ENCODE measurements at places on chromosomes 1 and 21.

GRCh38 chr1:172717722-172718465, 59.0 kb downstream of the FASLG start:
- DNase-seq = no peak

GRCh38 chr1:18721041-18721440, 90.4 kb downstream of the PAX7 start:
- no peak for DNase-seq

DNA sequence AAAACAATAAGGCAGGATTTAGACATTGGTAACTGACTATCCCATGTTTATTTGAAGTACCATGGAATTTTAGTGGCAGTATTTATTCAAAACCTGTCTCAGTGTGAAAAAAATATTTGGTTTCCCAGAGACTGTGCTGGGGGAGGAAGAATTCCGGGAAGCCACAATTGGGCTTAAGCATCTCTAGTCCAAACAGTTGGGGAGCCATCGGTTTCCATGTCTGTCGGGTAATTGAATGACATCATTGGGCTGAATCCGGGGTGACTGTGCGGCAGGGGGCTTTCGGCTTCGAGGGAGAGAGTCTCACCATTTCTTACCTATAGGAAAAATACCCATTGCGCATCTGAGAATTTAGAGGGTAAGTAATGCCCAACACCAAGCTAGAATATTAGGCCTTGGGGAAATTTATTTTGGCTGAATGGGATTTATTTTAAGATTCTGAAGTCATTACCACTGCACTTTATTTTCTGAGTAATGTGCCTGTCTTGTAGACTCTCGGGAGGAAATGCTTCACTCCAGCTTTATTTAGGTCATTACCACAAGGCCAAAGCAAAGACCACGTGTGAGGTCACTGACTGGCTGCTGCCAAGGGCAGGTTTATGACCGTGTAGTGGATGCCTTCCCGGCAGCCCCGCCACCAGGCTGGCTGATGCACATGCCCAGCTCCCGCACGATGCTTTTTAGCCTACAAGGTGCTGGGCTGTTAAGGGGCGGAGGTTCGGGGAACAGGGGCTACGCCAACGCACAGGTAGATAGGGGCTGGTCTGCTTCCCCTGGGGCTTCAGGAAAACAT, 23.1 kb upstream of the UMODL1 start:
- no peak for DNase-seq

GRCh38 chr1:183957216-183957830, 80.2 kb downstream of the COLGALT2 start:
- no peak for DNase-seq

GRCh38 chr1:25148673-25149300, 83.5 kb downstream of the SYF2 start:
- peak; percentile 50 for DNase-seq

DNA sequence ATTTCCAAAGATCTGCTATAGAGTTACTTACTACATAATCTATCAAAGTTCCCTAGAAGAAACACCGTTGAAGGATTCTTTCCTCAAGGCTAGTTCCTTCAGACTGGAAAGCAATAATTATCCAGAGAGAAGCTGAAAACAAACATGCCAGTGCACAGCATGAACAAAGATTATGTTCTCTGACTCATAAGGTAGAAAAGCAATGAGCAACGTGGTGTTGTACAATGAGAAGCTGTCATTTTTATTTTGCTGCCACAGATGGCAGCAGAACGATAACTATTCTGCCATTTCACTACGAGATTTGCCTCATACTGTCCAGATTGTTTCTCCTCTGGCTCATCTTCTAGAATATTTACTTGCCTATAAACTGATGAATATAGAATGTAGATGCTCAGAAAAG, 10.7 kb downstream of the EXTL2 start:
- DNase-seq = no peak

GRCh38 chr21:17391811-17392340, 121.0 kb upstream of the CXADR start:
- DNase-seq = no peak

DNA sequence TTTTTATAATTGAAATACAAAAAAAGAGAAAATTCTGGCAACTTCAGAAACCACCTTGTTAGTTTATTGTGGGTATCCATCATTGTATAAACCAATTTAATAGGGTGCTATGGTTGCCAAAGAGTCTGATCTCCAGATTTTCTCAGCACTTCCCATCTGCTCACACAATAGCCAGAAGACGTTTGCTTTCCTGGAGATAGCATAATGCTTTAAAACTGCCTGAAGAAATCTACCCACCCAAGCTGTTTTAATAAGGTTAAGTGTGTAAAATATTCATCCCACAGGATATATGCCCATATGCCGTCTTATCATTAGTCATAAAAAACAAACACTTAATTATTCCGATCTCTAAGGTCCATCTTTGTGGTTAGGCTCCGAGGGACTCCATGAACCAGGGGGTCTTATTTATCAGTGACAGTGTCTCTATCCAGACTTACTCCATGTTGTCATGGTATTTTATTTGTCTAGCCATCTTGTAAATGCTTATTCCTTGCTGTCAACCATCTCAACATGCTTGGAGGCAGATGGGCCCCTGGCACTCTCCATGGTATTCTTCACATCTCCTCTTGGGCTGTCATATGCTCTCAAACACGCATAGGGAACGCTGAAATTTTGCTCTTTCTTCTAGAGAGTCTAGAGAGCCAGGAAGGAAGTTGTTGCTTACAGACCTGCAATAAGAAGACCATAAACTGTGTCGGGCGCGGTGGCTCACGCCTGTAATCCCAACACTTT, 58.5 kb downstream of the MAP10 start:
- peak; percentile 64 for DNase-seq

GRCh38 chr1:168408884-168409283, 128.2 kb downstream of the TBX19 start:
- peak; percentile 57 for DNase-seq

- no peak for DNase-seq
These were observed 10.0 kb downstream of the STMN1 start for GRCh38 chr1:25896266-25896665.

DNA sequence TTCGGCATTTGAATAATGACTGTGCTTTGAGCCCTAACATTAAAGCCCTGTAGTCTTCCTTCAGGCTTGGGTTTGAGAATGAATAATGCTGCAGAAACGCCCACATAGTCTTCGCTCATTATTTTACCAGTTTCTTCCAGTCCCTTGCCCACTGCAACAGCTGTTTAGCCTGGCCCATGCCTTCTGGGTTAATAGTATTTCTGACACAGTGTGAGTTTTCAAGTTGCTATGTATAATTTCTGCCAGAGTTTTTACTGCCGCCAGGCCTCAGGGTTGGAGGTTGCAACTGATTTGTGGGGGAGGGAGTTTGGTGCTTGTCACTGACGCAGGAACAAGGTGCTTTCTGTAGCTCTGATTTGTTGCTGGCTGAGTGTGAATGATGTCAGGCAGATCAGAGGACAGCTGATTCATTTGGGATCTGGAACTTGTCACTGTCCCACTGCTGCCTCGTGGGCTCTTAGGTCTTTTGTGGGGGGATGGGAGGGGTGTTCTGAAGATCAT, 109.8 kb downstream of the MAST2 start:
- no peak for DNase-seq

- no peak for DNase-seq
These were observed 10.1 kb downstream of the DNAJC11 start for GRCh38 chr1:6691507-6691906.

- DNase-seq = no peak
These were observed 16.1 kb upstream of the KCNE1 start for GRCh38 chr21:34528131-34528561.

DNA sequence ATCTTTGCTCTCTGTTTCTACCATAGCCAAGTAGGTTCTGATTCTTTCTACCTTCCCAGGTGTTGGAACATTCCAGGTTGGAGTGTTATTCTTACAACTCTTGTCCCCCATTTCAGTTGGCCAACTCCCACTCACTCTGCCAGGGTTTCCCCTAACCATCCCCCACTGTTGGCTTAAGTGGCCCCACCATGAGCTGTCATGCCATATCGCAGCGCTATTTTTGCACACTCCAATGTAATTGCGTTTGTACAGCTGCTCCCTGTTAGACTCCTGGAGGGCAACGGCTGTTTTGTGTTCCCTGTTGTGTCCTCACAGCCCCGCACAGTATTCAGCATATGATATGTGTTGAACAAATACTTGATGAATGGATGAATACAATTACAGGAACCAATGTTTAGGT, 117.7 kb upstream of the ETS2 start:
- no peak for DNase-seq

GRCh38 chr1:11362547-11363021, 89.6 kb downstream of the UBIAD1 start:
- no peak for DNase-seq

DNA sequence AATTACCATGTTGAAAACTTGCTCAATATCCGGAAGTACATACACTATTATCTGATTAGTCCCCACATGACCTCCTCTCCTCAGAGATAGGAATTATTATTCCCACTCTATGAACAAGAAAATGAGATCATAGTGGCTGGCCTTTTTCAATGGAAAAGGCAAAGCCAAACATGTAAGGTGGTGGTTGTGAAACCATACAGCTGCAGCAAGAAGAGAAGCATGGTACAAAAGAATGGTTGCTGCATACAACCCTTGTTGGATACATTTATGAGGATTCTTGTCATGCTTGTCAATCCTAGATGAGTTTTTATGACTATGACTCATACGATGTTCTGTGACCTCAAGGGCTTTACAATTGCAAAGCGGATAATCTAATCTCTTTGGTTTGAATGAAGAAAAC, 514.7 kb downstream of the PLPP3 start:
- DNase-seq = no peak

- no peak for DNase-seq
These were observed 612.4 kb downstream of the LTN1 start for GRCh38 chr21:28380241-28380640.

GRCh38 chr1:13549021-13549420, 34.6 kb upstream of the PDPN start:
- DNase-seq = no peak

- DNase-seq = no peak
These were observed 189.4 kb downstream of the PBX1 start for GRCh38 chr1:164748253-164748899.

- DNase-seq = no peak
These were observed 54.2 kb upstream of the EPS8L3 start for GRCh38 chr1:109817881-109818270.

DNA sequence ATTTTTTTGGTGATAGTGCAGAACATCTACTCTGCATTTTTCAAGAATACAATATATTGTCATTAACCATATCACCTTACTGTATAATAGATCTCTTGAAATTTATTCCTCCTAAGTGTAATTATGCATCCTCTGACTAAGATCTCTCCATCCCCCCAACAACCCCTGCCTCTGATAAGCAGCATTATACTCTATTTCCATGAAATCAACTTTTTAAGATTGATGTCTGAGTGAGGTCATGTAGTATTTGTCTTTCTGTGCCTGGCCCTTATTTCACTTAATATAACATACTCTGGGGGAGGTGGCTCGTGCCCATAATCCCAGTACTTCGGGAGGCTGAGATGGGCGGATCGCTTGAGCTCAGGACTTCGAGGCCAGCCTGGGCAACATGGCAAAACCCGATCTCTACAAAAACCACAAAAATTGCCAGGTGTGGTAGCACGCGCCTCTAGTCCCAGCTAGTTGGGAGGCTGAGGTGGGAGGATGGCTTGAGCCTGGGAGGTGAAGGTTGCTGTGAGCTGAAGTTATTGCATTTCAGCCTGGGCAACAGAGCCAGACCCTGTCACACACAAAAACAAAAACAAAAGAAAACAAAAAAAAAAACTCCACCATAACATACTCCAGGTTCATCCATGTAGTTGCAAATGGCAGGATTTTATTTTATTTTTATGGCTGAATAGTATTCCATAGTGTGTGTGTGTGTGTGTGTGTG, 5.7 kb downstream of the ACOT11 start:
- DNase-seq = no peak

DNA sequence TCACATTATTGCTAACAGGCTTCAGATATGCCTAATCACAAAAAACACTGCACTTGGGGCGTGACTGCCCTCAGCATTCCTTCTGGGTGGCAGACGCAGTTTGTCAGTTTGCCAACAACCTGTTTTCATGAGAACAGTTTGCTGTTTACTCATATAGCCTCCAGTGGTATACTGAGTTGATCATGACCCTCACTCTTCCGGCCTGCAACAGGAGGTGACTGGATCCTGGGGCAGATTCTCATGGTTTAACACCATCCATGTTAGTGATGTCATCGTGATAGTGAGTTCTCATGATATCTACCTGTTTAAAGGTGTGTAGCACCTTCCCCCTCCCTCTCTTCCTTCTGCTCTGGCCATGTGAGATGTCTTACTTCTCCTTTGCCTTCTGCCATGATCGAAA, 555.2 kb downstream of the PLPP3 start:
- no peak for DNase-seq

DNA sequence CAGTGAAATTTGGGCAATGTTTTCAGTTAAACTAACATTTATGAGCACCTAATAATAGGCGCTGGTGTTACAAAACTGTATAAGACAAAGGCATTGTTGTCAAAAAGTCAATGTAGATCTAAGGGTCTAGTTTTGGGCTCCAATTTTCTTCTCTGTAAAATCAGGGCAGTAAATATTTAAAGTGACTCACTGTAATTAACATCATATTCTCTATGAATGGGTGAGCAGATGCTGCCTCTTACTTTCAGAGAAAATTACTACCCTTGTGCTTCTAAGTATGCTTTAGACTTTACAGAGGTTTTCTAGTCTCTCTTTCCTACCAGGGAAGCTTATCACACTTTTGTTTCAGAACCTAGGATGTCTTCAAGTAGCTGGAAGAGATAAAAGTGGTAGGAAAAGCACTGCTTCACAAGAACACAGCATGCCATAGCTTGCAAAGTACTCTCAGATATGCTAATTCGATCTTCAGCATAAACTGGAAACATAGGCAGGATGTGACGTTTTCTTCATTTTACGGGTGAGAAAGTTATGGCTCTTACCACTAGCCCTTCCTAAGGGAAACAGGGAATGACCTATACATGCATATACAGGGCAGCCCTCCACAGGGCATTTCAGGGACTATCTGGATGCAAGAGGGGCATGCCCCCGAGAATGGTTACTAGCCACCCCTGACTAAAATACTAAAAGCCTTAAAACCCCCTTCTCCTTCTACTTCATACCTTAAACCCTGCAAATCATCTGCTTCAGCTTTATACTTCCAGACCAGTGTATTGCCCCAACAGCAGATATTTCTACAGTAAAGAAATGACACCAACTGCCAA, 2.6 kb downstream of the C1orf116 start:
- DNase-seq = no peak

DNA sequence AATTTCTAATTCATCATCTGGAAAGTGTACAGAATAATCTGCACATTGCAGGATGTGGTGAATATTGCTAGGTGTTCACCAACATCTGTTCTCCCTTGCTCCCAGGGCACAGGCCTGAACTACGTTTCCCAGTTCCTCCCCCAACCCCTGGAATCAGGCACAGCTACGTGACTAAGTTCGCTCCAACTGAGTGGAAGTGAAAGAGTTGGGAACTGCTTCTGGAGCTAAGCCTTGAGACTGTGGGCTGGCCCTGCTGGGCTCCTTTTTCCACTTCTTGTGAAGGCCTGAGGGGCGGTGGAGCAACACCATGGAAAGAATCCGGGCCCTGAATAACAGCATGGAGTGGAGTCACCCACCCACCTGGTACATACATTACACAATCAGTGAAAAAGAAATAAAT, 534.6 kb downstream of the SMYD3 start:
- no peak for DNase-seq

Measured in esophagus muscularis mucosa (tissue), 4 donors.